ENCODE measurements at places on chromosomes 4 and X.
A peak's percentile ranks its signal among the peaks of the same experiment; 100 is the strongest.

GRCh38 chr4:177632481-177632880 is 190.2 kb upstream of the AGA start:
- no peak overlapping the region for H3K27ac ChIP-seq
- no peaks in the 10 kb centered on the region for H3K4me1 ChIP-seq
- no peaks in the 10 kb centered on the region for H3K36me3 ChIP-seq
- no peak for DNase-seq

DNA sequence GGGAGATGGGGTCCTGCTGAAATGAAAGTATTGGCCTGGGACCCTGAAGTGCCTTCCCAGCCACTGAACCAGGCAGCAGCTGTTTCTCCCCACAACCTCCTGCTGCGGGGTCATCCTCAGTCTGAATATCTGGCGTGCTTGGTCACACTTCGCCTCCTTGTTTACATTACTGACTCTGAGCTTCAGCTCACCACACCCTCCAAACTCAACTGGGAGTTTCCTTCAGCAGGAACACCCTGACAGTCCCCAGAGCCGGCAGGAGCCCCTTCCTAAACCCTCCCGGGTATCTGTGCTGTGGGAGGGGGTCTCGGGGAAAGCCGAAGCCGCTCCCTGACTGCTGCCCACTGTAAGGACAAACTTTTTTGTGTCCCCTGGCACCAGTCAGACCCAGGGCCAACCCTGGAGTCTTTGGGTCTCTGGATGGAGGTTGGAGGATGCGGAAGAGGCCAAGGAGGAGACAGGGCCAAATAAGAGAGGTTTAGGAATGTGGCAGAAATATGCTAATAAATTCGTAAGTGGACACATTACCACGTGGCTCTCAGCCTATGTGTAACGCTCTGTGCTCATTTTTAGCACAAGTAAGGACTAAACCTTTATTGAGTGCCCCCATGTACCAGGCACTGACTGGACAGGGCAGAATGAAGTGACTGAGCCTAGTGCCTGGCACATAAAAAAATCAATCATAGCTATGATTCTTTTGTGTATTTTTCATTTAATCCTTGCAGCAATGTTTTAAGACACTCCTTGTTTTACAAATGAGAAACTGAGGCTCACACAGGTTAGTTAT is 20.7 kb downstream of the FHDC1 start:
- H3K27me3 ChIP-seq, result peaks cover 12% of the 10 kb centered on the region
- no peak overlapping the region for H3K27ac ChIP-seq
- DNase-seq, result no peak
- H3K36me3 ChIP-seq, result peaks cover 1% of the 10 kb centered on the region
- peaks cover 8% of the 10 kb centered on the region for H3K4me1 ChIP-seq

GRCh38 chrX:74349387-74349786 is 45.4 kb downstream of the ZCCHC13 start:
- H3K4me3 ChIP-seq, result no peak overlapping the region
- no peaks in the 10 kb centered on the region for H3K27me3 ChIP-seq
- peaks cover 7% of the 10 kb centered on the region for H3K4me1 ChIP-seq
- no peaks in the 10 kb centered on the region for H3K36me3 ChIP-seq
- DNase-seq, result no peak

GRCh38 chr4:135249024-135249423 is 1047.4 kb upstream of the PABPC4L start:
- no peaks in the 10 kb centered on the region for H3K27me3 ChIP-seq
- H3K27ac ChIP-seq, result no peak overlapping the region
- H3K4me3 ChIP-seq, result no peak overlapping the region
- no peak for DNase-seq

GRCh38 chr4:95018785-95019184 is 261.0 kb downstream of the BMPR1B start:
- no peak overlapping the region for H3K27ac ChIP-seq
- H3K27me3 ChIP-seq, result no peaks in the 10 kb centered on the region
- H3K4me3 ChIP-seq, result no peak overlapping the region
- H3K4me1 ChIP-seq, result no peaks in the 10 kb centered on the region

DNA sequence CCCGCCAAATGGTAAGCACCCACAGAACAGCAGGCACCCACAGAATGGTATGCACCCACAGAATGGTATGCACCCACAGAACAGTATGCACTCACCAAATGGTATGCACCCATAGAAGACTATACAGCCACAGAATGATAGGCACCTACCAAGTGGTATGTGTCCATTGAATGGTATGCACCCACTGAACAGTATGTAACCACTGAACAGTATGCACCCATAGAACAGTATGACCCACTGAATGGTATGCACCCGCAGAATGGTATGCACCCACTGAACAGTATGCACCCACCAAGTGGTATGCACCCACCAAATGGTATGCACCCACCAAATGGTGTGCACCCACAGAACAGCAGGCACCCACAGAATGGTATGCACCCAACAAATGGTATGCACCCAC is 40.1 kb downstream of the CCDC149 start:
- H3K27me3 ChIP-seq, result peaks cover 3% of the 10 kb centered on the region
- H3K4me3 ChIP-seq, result no peak overlapping the region
- no peak overlapping the region for H3K27ac ChIP-seq
- no peaks in the 10 kb centered on the region for H3K4me1 ChIP-seq

DNA sequence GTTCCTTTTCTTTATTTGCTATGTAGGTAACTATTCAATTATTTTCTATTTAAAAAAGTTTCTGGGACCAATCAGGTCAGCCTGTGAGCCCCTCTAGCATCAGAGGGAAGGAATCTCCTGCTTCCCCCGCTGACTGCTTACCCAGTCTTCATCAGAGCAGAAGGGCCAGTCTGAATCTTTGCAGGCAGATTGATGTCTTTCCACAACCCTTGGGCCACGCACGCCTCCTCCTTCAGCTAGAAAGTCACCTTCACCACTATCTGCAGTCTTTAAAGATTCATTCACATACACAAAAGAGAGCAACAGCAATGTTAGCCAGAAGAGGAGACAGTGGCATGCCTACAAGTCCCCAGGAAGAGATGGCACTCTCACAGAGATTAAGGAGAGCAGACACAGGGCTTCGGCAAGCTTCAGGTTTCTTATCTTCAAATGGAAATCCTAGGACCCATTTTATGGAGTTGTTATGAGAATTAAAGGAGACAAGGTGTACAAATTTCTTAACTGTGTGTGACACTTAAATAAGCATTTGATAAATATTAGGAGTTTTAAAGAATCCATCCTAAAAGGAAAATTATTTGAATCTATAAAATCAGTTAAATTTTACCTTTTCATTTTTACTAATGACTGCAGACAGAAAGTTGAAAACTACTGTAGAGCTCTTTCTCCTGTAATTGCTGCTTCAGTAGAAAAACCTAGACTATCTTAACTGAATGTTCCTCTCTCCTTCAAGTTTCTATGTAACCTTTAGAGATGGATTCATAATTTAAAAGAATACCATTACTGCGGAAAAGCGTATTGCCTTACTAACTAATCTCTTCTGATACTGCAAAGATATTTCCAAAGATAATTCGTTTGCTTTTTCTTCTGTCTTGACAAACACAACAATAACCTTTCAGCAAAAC is 995 bp downstream of the FGA start:
- H3K27ac ChIP-seq, result no peak overlapping the region
- no peaks in the 10 kb centered on the region for H3K4me1 ChIP-seq
- H3K36me3 ChIP-seq, result no peaks in the 10 kb centered on the region
- no peak for DNase-seq

DNA sequence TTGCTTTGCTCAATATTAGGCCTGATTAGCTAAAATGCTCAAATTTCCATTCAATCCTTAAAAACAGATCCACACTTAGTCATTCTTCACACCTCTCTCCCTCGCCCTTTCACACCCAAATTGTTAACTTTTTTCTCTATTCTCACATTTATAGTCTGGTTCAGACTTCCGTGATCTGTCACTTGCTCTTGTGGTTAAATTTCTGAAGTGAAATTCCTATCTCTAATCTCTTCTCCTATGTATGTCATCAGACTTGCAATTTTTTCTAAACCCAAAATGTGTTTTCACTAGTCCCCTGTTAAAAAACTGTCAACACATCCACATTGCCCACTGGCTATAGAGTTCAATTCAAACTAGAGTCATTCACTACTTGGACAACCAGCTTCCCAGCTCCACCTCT is 63.2 kb downstream of the SNCA start:
- H3K4me3 ChIP-seq, result no peak overlapping the region
- H3K27me3 ChIP-seq, result no peaks in the 10 kb centered on the region
- no peaks in the 10 kb centered on the region for H3K4me1 ChIP-seq

DNA sequence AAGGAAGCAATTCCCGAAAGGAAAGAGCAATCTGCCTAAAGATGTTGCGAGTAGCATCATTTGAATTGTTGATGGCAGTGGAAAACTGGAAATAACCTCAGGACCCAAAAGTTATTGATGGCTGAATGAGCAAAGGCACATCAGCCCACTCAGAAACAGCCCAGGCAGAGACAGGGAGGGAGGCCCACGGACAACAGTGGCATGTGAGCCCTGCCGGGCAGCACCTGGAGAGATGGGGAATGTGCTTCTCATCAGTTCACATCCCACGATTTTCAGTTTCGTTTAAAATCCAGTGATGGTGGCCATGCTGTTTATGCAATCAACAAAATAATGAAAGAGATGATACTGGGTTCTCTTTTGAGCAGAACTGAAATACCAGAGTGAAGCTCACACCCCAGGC is 80.0 kb downstream of the JAKMIP1 start:
- H3K36me3 ChIP-seq, result no peaks in the 10 kb centered on the region
- no peaks in the 10 kb centered on the region for H3K4me1 ChIP-seq
- no peak for DNase-seq
- no peak overlapping the region for H3K27ac ChIP-seq
- peaks cover 13% of the 10 kb centered on the region for H3K27me3 ChIP-seq

- H3K27me3 ChIP-seq, result no peaks in the 10 kb centered on the region
- H3K4me1 ChIP-seq, result no peaks in the 10 kb centered on the region
- no peak for DNase-seq
- no peak overlapping the region for H3K27ac ChIP-seq
- no peak overlapping the region for H3K4me3 ChIP-seq
- H3K36me3 ChIP-seq, result no peaks in the 10 kb centered on the region
Measured at GRCh38 chr4:5142726-5143125, 91.4 kb downstream of the STK32B start.

DNA sequence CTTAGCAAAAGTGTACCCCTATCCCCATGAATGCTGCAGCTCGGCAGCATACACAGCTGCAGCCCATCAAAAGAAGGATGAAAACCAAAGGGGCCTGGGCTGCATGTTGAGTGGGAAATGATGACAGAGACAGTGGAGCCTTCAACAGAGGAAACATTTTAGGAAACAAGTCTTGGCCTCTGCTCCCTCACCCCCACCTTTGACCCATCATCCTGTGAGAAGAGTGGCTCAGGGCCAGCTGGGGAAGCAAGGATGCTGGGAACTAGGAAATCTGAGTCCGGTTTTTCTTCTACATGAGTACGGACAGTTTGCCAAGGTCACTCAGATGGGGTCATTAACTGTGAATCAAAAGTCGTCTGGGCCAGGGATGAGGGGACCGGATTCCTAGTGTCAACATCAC is 37.2 kb downstream of the IDS start:
- H3K4me3 ChIP-seq, result no peak overlapping the region
- H3K27ac ChIP-seq, result no peak overlapping the region
- H3K4me1 ChIP-seq, result peaks cover 3% of the 10 kb centered on the region
- H3K36me3 ChIP-seq, result no peaks in the 10 kb centered on the region
- H3K27me3 ChIP-seq, result peaks cover under 1% of the 10 kb centered on the region
- no peak for DNase-seq

- no peaks in the 10 kb centered on the region for H3K27me3 ChIP-seq
- H3K27ac ChIP-seq, result no peak overlapping the region
- DNase-seq, result no peak
- no peak overlapping the region for H3K4me3 ChIP-seq
Measured at GRCh38 chrX:67601771-67602170, 58.0 kb downstream of the AR start.

- no peak overlapping the region for H3K27ac ChIP-seq
- H3K36me3 ChIP-seq, result no peaks in the 10 kb centered on the region
- H3K27me3 ChIP-seq, result no peaks in the 10 kb centered on the region
- no peak for DNase-seq
- no peaks in the 10 kb centered on the region for H3K4me1 ChIP-seq
Measured at GRCh38 chr4:181846934-181847333, 396.3 kb upstream of the TENM3 start.

- no peak for DNase-seq
- H3K4me1 ChIP-seq, result no peaks in the 10 kb centered on the region
- H3K4me3 ChIP-seq, result no peak overlapping the region
- H3K36me3 ChIP-seq, result no peaks in the 10 kb centered on the region
- H3K27ac ChIP-seq, result no peak overlapping the region
Measured at GRCh38 chr4:12118651-12119213, 690.0 kb upstream of the HS3ST1 start.

DNA sequence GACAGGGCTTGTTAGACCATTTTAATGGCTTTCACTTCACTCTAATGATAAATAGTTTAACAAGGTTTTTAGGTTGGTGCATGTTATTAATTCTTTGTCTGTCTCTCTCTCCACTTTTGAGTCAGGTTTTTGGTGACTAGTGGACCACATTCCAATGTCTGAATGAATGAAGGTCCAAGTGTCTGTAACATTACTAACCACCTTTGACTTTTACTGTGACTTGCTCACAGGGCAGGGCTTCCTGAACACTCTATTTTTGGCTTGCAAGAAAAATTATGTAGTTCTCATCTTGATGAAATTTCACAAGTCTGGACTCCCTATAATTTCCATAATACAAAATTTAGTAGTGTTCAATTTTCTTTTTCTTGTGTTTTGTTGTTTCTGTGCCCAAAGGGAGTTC is 78.9 kb upstream of the BMPR1B start:
- DNase-seq, result no peak
- no peak overlapping the region for H3K4me3 ChIP-seq
- no peaks in the 10 kb centered on the region for H3K36me3 ChIP-seq
- H3K4me1 ChIP-seq, result no peaks in the 10 kb centered on the region
- peaks cover 6% of the 10 kb centered on the region for H3K27me3 ChIP-seq

- H3K4me3 ChIP-seq, result peak overlapping the region; percentile 67
- H3K36me3 ChIP-seq, result peaks cover 7% of the 10 kb centered on the region
- H3K4me1 ChIP-seq, result peaks cover 17% of the 10 kb centered on the region
- H3K27me3 ChIP-seq, result no peaks in the 10 kb centered on the region
Measured at GRCh38 chr4:75698162-75698962, 25.2 kb upstream of the G3BP2 start.

GRCh38 chr4:116880625-116881024 is 204.8 kb downstream of the TRAM1L1 start:
- no peak overlapping the region for H3K27ac ChIP-seq
- H3K4me1 ChIP-seq, result no peaks in the 10 kb centered on the region
- no peak for DNase-seq
- no peaks in the 10 kb centered on the region for H3K36me3 ChIP-seq
- no peaks in the 10 kb centered on the region for H3K27me3 ChIP-seq

GRCh38 chr4:27357283-27357682 is 496.6 kb downstream of the STIM2 start:
- DNase-seq, result no peak
- H3K4me3 ChIP-seq, result no peak overlapping the region
- H3K36me3 ChIP-seq, result no peaks in the 10 kb centered on the region
- H3K27ac ChIP-seq, result no peak overlapping the region

- DNase-seq, result no peak
- no peak overlapping the region for H3K4me3 ChIP-seq
- peaks cover 7% of the 10 kb centered on the region for H3K27me3 ChIP-seq
- no peak overlapping the region for H3K27ac ChIP-seq
- no peaks in the 10 kb centered on the region for H3K4me1 ChIP-seq
Measured at GRCh38 chr4:20368926-20369325, 117.2 kb downstream of the SLIT2 start.

GRCh38 chr4:113384600-113384999 is 335.1 kb downstream of the ANK2 start:
- peaks cover 4% of the 10 kb centered on the region for H3K4me1 ChIP-seq
- no peak for DNase-seq
- no peak overlapping the region for H3K27ac ChIP-seq
- H3K4me3 ChIP-seq, result no peak overlapping the region
- H3K36me3 ChIP-seq, result no peaks in the 10 kb centered on the region

GRCh38 chr4:170134821-170135220 is 45.1 kb upstream of the AADAT start:
- H3K4me1 ChIP-seq, result peaks cover 5% of the 10 kb centered on the region
- H3K27ac ChIP-seq, result no peak overlapping the region
- H3K27me3 ChIP-seq, result no peaks in the 10 kb centered on the region
- no peak for DNase-seq
